Renal pelvis (tissue), 12 donors: ENCODE measurements at places on chromosomes 3 and 15. TPM values are rescaled to one million over a fixed set of nuclear protein-coding genes. Genes with fewer than 3 reads are reported as not detected.

CYP1A2 gene
- 0.21 TPM for polyA plus RNA-seq

DNA sequence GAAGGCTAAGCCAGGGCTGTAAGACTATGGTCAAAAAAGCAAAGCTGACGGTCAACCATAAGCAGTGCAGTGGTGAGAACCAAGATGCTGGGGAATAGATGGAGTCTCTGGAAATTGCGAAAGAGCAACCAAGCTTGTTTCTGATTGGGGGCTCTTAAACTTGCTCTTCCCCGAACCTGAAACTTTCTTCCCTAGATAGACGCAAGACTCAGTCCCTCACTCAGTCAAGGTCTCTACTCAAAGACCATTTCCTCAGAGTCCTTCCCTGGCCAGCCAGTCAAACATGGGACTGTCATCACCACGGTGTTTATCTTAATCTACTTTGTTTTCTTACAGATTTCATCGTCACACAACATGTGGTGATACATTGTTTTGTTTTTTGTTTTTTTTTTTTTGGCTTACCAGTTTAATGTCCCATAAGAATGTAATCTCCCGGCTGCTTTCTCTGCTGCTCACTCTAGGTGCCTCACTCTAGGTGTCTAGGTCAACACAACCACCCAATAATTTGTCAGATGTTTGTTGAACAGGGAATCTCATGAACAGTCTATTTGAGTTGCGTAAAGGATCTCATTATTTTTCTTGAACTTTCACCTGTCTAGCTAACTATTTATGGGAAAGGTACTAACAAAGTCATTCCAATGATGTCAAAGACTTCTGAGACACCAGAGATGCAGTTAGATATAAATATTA, 495.4 kb downstream of the FOXP1 start:
- DNase-seq: no peak

GRCh38 chr3:182276512-182276911, 516.8 kb upstream of the ATP11B start:
- DNase-seq: no peak

GRCh38 chr3:192844486-192844765, 73.2 kb downstream of the MB21D2 start:
- no peak for DNase-seq

GRCh38 chr3:195738274-195739044, 17.7 kb downstream of the MUC20 start:
- no peak for DNase-seq

DNA sequence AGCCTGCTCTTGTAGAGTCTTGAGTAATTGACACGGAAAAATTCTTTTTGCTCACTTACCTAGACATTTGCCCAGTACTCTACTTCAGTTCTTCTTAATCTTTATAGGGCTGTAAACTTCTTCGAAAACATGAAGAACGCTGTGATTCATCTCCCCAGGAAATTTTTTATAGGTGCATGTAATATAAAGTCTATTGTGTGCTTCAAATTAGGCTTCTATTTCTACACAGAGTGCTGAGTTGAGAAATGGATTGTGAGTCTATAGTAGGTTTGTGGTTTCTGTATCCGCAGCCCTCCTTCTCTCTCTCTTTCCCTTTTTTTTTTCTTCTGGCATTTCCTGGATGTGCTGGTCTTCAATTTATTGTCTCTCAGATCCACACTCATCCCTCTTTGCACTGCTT, 183.3 kb upstream of the DCBLD2 start:
- DNase-seq: no peak
